ENCODE measurements at places on chromosomes 13 and 19. TPM values are rescaled to one million over a fixed set of nuclear protein-coding genes. Genes with fewer than 3 reads are reported as not detected.

Gene KIR2DL1
- total RNA-seq, result not detected

Gene LHB
- not detected for total RNA-seq

Gene TMC4
- 0.97 TPM for total RNA-seq

Gene GJA3
- total RNA-seq, result 17.9 TPM

Gene CPB2
- not detected for total RNA-seq

Gene ZNF57
- 5.1 TPM for total RNA-seq

Measured in Right ventricle myocardium inferior (tissue), 1 donor.